ENCODE measurements at places on chromosomes 2 and 18. TPM values are rescaled to one million over a fixed set of nuclear protein-coding genes. Genes with fewer than 3 reads are reported as not detected.

DNA sequence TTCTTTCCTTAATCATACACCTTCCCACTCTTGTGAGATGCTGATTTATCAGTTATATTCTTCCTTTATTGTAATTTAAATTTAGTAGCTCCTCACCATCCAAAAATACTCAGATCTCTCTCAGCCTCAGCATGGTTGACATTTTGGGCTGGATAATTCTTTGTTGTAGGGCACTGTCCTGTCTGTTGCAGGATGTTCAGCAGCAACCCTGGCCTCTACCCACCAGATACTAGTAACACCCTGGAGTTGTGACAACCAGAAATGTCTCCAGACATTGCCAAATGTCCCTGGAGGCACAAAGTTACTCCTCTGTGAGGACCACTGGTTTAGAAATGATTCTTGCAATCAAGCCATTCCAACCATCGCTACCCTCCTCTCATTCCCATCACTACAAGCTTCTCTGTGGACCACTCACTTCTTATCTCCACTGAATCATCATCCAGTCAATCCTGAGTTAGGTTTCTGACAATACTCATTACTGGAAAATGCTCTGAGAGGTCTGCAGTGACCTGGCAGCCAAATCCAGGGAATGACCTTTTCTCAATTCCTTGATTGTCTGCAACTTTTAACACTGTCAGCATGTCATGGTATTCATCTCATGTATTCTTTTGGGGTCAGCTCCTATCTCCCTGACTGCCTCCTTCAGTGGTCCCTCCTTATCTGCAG, 43.3 kb downstream of the OSBPL6 start:
- H3K27me3 ChIP-seq: no peaks in the 10 kb centered on the region
- H3K36me3 ChIP-seq: no peaks in the 10 kb centered on the region
- peaks cover 4% of the 10 kb centered on the region for H3K4me1 ChIP-seq

DNA sequence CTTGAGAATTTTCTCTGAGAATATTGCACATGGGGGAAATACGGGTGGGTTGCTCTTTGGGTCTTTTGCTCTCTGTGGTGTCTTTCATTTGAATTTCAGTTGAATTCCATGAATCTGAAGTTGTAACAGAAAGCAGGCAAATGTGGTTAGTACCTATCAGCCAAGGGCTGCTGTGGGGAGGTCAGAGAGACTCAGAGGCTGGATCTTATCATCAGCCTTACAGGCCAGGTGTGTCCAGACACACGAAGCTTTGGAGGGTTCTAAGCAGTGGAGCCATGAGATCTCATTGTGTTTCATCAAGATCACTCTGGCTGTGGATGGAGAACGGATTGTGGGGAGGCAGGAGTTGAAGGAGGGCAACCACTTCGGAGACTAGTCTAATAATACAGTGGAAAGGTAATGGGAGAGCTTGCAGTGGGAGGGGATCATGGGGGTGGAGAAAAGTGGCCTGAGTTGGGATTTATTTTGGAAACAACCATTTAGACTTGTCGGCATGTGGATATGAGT, 68.1 kb downstream of the GNAL start:
- H3K4me3 ChIP-seq: no peak overlapping the region
- no peak for DNase-seq
- peaks cover 13% of the 10 kb centered on the region for H3K4me1 ChIP-seq
- H3K27ac ChIP-seq: no peak overlapping the region

GREB1 gene
- total RNA-seq: 22.9 TPM

TRIP12 gene
- total RNA-seq: 253 TPM

DNA sequence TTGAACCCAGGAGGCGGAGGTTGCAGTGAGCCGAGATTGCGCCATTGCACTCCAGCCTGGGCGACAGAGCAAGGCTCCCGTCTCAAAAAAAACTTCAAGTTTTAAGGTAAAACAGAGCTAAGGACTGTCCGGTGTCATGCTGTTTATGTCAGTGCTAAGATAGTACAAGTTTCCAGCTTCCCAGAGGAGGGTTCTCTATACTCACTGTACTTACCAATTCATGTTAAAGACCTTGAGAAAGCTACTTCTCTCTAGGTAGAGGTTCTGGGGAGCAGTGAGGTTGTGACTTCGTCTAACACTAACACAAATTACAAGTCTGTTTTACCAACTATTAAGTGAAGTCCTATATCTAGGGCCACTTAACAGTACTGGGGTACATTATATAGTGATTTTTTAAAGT, 18.8 kb downstream of the METTL21A start:
- H3K27me3 ChIP-seq: no peaks in the 10 kb centered on the region
- peaks cover 21% of the 10 kb centered on the region for H3K36me3 ChIP-seq
- no peak overlapping the region for H3K27ac ChIP-seq
- no peak for DNase-seq
- H3K4me1 ChIP-seq: peaks cover 5% of the 10 kb centered on the region

DNA sequence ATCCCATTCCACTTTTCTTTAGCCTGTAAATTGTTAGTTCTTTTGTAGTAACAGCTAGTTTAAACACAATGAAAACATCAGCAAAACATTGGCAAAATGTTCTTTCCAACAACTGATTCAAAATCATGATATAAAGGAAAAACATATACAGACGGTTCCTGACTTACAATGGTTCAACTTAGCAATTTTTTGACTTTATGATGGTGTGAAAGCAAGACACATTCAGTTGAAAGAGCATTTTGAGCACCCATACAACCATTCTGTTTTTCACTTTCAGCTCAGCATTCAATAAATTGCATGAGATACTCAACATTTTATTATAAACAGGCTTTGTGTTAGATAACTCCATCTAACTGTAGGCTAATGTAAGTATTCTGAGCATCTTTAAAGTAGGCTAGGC, 185.1 kb downstream of the NOL4 start:
- H3K4me1 ChIP-seq: no peaks in the 10 kb centered on the region
- H3K27me3 ChIP-seq: no peaks in the 10 kb centered on the region
- H3K27ac ChIP-seq: no peak overlapping the region
- H3K4me3 ChIP-seq: no peak overlapping the region

GALNT13 gene
- total RNA-seq: 18.4 TPM

FOXD4L1 gene
- 0.49 TPM for total RNA-seq

- no peak overlapping the region for H3K27ac ChIP-seq
- DNase-seq: no peak
- no peaks in the 10 kb centered on the region for H3K36me3 ChIP-seq
- no peaks in the 10 kb centered on the region for H3K27me3 ChIP-seq
- H3K4me3 ChIP-seq: no peak overlapping the region
Observed at GRCh38 chr2:24926602-24927252, 6.7 kb upstream of the ADCY3 start.

- H3K36me3 ChIP-seq: no peaks in the 10 kb centered on the region
- H3K27me3 ChIP-seq: no peaks in the 10 kb centered on the region
- H3K4me3 ChIP-seq: no peak overlapping the region
- H3K4me1 ChIP-seq: peaks cover 4% of the 10 kb centered on the region
Observed at GRCh38 chr2:111694700-111695101, 189.3 kb downstream of the ANAPC1 start.

AFTPH gene
- 22.9 TPM for total RNA-seq

CCDC150 gene
- total RNA-seq: 18.0 TPM

GRCh38 chr18:38957736-38958135, 1392.1 kb upstream of the CELF4 start:
- H3K27ac ChIP-seq: no peak overlapping the region
- no peaks in the 10 kb centered on the region for H3K36me3 ChIP-seq
- H3K4me1 ChIP-seq: no peaks in the 10 kb centered on the region
- DNase-seq: no peak
- no peaks in the 10 kb centered on the region for H3K27me3 ChIP-seq

- H3K4me3 ChIP-seq: no peak overlapping the region
- H3K36me3 ChIP-seq: no peaks in the 10 kb centered on the region
- no peak for DNase-seq
- no peak overlapping the region for H3K27ac ChIP-seq
Observed at GRCh38 chr2:149223472-149224095, 106.8 kb upstream of the LYPD6 start.

DNA sequence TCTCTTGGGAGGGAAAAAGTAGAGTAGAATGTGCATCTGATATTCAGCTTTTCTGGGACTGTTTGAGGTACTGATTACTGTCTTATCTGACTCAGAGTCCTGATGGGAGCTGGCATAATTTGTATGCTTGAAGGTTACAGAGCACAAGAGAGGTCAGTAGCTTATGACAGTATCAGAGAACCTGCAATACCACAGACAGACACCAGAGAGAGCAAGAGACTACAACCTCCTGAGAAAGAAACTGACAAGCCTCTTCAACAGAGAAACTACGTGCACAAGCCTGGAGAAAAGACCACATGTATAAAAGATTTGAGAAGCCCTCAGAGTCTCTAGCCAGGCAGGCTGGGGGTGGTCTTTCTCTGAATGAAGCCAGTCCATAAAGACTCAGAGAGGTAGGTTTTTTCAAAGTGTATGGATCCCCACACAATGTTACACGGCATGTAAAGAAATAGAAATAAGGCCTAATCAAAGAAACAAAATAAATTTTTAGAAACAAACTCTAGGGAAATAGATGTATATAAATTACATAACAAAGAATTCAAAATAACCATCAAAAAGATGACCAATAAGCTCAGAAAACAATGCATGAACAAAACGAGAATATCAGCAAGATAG, 568.3 kb downstream of the LRRTM4 start:
- no peak overlapping the region for H3K27ac ChIP-seq
- no peaks in the 10 kb centered on the region for H3K27me3 ChIP-seq
- H3K36me3 ChIP-seq: peaks cover 2% of the 10 kb centered on the region
- no peak for DNase-seq
- H3K4me3 ChIP-seq: no peak overlapping the region

GRCh38 chr2:238497610-238498005, 70.9 kb downstream of the ASB1 start:
- DNase-seq: no peak
- H3K27me3 ChIP-seq: no peaks in the 10 kb centered on the region
- H3K4me1 ChIP-seq: peaks cover under 1% of the 10 kb centered on the region
- no peaks in the 10 kb centered on the region for H3K36me3 ChIP-seq
- H3K4me3 ChIP-seq: no peak overlapping the region

DNA sequence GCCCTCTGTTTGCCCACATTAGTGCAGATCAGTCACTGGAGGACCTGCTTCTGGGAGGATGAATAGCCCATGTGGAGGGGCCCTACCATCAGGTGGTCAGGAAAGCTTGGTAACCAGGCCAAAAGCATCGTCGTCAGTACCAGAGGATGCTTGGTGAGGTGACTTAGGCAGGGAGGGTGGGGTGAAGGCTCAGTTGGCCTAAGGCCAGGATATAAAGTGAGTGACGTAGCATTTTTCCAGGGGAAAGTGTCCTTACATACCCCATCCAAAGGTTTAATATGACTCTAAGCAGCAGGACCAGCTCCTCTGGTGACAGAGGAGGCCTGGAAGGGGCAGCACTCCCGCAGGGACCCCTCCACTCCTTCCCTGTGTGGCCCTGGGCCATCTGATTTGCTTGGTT, 27.7 kb upstream of the DNMT3A start:
- H3K4me1 ChIP-seq: peaks cover 33% of the 10 kb centered on the region
- H3K27ac ChIP-seq: peak overlapping the region; percentile 76
- H3K4me3 ChIP-seq: no peak overlapping the region
- DNase-seq: no peak

GRCh38 chr2:56262241-56262640, 78.5 kb downstream of the CCDC85A start:
- no peak overlapping the region for H3K27ac ChIP-seq
- no peaks in the 10 kb centered on the region for H3K36me3 ChIP-seq
- H3K4me3 ChIP-seq: no peak overlapping the region

DNA sequence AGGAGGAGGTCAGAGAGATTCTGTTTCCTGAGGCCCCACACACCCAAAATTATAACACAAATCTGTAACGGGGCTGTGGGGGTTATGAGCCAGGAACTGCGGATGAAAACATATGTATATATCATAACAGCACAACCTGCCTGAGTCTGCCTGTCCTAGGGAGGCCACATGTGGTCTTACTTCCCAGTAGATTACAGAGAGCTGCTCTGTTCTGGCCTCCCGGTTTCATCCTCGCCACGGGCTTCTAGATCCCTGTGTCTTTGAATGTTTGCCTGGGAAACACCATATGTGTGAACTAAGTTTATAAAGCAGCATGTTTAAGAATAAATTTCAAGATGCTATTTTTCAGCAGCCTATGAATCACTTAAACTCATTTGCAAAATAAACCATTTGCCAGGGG, 124.0 kb downstream of the TMEM200C start:
- no peak for DNase-seq
- H3K4me1 ChIP-seq: peaks cover 11% of the 10 kb centered on the region
- H3K36me3 ChIP-seq: no peaks in the 10 kb centered on the region
- H3K27ac ChIP-seq: peak overlapping the region; percentile 21

DNA sequence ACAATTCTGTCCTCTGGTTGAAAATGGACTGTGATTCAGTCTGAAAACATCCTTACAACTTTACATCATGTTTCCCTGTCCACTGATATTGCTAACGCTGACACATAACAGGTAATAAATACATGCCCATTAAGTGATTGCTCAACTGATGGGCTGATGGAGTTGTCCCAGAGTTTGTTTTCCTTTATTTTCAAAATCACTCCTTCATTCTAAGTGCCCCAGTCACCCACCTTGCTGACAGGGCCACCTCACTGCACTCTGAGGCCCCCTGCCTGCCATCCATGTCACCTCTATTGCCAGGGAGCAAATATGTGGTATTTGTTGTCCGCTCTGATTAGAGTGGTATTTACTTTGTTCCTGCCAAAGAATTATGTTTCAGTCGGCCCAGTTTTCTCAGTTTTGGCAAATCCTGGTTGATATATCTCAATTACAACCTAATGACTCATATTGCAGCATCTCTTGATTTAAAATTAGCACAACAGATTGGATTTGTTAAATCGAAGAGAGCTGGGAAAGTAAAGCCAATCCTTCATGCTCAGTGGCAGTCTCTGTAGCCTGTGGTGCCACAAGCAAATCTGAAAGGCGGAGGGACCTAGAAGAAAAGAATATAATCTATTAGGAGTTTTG, 105.1 kb downstream of the RDH14 start:
- no peak overlapping the region for H3K4me3 ChIP-seq
- DNase-seq: no peak
- peaks cover 9% of the 10 kb centered on the region for H3K27me3 ChIP-seq
- no peaks in the 10 kb centered on the region for H3K36me3 ChIP-seq
- no peak overlapping the region for H3K27ac ChIP-seq
- H3K4me1 ChIP-seq: peaks cover 4% of the 10 kb centered on the region

DNA sequence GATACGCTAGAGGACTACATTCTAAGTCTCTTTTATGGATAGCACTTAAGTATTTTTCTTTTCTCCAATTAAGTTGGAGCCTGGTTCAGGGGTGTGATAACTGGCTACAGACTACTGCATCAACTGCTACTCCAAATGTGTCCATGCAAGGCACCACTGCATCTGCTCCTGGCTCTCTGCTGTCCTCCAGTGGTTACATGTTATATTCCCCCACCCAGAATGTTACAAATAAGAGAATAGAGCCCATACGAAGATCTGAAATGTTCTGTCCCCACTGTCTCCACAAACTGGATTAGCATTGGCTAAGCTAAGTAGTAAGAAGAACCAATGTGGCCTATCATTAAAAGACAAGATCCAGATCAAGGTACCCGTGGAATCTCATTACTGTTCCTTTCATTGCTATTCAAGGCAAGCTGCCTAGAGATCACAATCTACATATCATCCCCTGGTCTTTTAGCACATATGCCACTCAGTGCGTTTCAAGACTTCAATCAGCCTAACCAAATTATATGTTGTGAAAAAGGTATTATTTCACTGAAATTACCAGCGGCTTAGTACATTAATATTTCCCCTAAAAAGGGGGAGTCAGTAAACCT, 308.3 kb upstream of the SLC8A1 start:
- H3K4me3 ChIP-seq: no peak overlapping the region
- H3K4me1 ChIP-seq: peaks cover 12% of the 10 kb centered on the region
- no peak overlapping the region for H3K27ac ChIP-seq
- no peaks in the 10 kb centered on the region for H3K27me3 ChIP-seq

GRCh38 chr2:224915136-224915535, 127.1 kb downstream of the DOCK10 start:
- H3K36me3 ChIP-seq: no peaks in the 10 kb centered on the region
- H3K27me3 ChIP-seq: no peaks in the 10 kb centered on the region
- DNase-seq: no peak

TEX51 gene
- not detected for total RNA-seq

All from mesothelial cell of epicardium (in vitro differentiated cells).